ENCODE measurements at places on chromosomes 13 and 19.
A peak's percentile ranks its signal among the peaks of the same experiment; 100 is the strongest.

DNA sequence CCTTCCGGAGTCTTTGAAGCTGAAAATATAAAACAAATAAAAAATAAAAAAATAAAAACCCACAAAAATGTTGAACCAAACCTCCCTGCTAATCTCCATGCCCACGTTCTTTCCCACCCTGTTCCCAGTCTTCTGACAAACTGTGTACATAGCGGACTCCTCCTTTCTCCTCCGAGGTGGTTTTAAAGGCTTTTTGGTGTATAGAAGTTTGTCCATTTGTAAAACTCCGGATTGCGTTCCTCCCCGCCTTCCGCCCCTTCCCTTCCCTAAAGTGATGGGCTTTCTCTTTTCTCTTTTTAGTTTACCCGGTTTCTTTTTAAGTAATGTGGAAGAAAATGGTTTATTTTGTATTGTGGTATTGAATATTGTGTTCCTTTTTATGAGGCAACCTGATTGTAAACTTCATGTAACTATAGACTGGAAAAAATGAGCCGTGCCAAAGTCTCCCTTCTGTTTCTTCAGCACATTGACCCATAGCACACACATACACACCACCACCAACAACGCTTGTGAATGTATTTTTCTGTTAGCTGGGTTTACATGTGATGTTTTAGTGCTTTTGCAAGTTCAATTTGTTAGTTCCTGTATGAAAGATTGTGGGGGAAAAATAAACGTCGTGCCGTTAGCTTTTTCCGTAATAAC lies 4.4 kb downstream of the ZIC2 start:
- no peak for ATAC-seq

DNA sequence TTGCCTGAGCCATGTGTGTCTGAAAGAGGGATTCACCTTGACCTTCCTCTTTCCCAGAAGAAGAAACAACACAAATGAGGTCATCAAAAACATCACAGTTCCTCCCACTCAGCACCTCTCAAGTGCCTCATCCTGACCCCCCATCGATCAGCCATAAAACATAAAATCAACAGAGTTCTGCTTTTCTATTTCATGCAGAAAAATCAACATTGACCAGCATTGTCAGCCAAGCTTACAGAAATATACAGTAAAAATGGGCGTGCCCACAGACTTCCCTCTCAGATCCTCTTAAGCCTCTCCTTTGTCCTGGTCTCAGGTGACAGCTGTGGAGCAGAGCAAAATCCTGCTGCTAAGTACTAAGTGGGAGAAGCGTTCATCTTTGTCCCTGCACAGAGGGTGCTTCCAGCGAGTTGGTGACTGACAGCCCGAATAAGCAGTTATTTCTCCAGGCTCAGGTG lies 213.3 kb downstream of the OLFM4 start:
- ATAC-seq: no peak

DNA sequence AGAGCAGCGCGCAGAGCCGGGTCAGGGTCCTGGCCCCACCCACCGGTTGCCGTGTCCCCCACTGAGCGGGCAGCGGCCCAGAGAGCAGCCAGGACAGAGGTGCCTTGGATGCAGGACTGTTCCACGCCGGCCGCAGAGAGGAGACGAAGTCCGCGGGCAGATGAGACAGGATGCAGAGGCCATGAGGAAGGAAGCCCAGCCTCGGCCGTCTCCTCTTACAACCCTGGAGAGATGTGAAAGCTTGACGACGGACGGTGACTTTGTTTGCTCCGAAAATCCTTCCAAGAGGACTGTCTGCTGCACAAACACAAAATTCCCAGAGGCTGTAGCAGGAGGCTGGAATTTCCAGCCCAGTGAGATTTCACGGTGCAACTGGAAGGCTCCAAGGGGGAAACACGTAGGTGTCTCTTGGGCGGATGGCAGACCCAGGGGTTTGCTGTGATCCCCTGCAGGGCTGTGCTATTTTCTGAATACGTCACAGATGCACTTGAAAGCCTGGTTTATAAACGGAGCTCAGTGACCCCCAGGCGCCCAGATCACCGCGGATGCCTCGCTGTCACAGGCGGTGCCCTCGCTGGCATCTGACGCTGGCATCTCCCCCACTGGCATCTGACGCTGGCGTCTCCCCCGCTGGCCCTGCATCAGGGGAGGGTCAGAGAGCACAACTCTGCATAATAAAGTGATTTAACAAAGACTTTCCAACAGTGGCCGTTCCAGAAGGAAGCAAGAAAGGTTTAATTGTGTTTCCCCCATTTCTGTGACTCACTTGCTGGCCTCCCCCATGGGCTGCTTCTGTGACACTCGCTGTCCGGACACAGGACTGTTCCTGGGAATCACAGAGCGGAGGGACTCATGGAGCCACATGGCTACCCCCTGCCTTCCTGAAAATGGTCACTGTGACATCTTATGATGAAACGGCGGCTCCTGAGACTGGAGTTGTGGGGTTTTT lies 62.0 kb upstream of the C13orf46 start:
- ATAC-seq: no peak

GRCh38 chr19:29708554-29709439 lies 6.3 kb downstream of the C19orf12 start:
- ATAC-seq: peak; percentile 55

DNA sequence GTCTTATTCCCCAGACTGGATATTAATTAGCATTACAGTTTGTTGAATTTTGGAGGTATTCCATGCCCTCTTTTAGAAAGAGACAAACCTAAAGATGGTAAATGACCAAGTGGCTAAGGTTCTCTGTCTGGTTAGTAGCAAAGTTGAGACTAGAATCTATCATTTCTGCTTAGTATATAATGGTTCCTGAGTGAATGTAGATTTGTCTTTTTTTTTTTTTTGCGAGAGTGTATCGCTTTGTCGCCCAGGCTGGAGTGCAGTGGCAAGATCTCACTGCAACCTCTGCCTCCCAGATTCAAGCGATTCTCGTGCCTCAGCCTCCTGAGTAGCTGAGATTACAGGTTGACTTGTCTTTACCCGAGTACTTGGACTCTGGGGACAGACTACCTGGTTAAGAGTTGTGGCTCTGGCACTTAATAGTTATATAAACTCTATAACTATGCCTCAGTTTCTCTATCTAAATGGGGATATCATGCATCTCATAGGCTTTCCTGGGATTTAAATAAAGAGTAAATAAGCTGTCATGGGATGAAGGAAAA lies 2.7 kb downstream of the NAA16 start:
- no peak for ATAC-seq

GRCh38 chr19:48480183-48480557 lies 11.0 kb downstream of the CYTH2 start:
- ATAC-seq: peak; percentile 80

DNA sequence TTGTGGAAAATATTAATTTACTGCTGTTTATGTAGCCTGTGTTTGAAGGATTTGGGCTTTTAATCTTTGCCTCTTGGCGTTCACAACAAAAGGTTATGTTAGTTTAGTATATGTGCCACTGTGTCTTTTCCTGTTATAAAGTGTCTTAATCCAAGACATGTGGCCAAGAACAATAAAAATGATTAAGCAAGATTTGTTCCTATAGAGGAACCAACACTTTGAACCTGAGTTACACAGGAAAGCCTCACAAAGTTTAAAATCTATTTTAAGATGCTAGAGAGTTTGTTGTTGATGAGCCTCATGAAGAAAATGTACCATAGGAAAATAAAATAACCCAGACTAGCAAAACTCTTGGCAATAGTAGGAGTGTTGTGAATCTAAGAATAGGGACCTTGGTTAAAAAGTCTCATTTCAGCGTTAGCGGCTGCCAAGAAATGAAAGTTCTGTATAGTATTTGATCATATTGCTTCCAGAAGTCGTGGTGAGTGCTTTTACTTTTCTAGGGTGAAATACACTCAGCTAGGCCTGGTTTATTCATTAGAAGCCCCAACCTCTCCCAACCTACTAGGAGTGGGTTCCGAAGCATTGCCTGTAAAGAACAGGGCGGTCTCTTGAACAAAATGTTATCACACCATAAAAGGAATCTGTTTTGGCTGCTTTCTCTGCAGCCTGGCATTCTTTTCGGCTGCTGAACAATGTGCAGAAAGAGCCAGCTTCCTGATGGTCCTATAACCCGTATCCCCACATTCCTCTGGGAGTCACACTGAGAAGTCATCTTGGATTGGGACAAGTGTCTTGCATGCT lies 102.6 kb downstream of the LRCH1 start:
- ATAC-seq: peak; percentile 71

DNA sequence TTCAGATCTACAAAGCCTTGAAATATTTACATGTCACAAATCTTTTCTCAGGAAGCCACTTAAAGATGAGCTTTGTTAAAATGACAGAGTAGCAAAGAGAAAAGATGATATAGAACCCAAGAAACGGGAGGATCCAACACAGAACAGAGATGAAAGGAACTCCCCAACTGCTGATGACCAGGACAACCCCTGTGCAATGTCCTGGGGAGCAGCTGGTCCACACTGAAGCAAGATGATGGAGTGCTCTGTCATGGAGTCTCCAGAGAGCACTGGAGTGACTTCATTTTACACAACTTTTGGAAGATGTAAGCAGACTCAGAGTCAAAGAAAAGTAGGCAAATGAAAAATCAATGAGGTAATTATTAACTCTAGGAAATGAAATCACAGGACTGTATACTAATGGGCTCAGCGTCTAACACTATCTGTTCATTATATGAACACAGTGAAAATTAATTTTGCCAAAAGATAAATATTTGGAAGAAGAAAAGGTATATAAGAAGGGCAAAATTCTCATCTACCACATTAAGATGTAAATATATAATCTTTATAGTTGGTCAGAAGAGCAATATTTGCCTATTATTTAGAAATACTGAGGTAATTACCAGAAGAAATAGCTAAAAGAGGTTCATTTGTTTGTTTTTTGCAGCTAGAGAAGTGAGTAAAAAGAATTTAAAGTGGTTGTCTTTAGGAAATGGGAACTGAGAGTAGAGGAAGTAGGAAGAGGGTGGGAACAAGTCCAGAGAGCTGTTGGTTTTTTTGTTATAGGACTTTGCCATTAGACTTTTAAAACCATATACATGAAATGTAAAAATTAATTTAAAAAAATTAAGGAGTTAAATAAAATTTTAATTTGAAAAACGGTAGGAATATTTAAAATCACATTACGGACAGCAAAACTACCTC lies 30.5 kb downstream of the MTRF1 start:
- ATAC-seq: no peak

DNA sequence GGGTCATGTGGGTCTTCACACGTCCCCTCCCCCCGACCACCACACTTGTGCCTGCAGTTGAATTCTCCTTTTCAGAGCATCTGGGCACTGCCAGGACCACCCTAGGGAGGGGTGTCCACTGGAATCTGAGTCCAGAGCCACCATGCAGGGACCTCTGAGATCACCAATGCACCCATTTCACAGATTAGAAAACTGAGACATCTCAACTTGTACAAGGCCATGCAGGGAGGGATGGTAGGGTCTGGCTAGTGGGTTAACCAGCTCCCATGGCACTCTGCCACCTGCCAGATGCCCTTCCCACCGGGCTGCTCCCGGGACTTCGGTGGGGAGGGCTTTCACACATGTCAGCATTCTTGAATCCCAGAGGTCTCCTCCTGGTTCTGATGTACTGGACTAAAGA lies 44.3 kb upstream of the C19orf12 start:
- ATAC-seq: no peak

DNA sequence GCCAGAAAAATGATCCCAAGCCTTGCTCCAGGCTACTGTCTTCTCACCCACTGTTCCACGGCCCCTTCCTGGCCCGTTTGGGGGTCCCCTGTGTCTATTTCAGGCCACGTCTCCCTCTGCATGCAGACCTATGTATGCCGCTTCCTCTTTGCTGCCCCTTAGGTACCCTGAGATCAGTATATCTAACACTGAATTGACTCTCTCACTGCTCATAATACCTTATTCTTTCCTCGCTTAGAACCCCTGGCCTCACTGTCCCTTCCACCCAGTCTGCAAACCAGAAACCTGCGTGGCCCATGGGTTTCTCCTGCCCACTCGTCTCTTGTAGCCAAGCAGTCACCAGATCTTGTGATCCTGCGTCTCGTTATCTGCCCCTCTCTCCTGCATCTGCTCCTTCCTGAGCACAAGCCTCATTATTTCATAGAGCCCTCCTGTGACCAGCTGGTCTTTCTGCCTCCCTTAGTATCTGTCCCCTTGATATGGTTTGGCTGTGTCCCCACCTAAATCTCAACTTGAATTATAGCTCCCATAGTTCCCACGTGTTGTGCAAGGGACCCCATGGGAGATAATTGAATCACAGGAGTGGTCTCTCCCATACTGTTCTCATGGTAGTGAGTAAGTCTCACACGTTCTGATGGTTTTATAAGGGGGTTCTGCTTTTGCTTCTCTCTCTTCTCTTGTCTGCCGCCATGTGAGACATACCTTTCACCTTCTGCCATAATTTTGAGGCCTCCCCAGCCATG lies 109.0 kb upstream of the RNF113B start:
- ATAC-seq: no peak

DNA sequence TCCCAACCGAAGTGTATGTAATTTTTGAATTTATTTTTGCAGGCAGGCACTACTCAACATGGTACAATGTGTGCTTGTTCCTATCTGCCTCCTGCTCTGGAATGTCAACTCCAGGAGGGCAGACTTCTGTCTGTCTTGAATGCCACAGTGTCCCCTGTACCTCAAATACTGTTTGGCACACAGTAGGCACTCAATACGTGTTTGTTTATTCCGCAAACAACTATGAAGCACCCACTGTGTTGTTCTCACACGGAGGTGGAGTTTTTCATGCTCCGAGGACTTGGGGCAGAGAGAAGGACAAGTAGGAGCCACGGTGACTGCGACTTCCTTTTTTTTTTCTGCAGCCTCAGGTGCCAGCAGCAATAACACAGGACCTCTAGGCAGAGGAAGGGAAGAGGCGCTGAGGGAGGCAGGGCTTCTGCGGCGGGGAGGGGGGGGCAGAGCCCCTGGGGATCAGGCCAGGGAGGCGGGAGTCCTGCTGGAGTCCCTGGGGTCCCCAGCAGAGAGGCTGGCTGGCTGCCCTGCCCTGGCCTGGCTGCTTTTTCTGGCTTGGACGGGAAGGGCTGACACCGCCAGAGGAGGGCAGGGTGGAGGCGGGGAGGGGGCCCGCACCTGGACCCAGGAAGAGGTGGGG lies 29.3 kb upstream of the TNFAIP8L1 start:
- no peak for ATAC-seq
